ENCODE measurements at places on chromosomes 2 and 18.

DNA sequence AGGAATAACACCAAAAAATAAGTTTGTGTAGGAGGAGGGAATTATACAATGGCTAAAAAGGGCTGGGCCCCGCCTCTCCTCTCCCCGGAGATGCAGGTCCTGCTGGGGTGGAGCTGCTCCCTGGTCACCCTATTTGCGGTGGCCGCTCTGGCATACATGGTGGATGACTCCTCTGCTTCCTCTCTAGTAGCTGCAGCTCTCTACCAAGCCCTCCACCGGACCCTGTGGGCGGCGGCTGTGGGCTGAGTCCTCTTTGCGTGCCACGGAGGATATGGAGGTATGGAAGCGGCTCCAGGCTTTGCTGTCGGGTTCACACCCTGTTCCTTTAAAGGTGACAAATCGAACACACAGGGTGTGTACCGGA lies 77.1 kb upstream of the SEC11C start:
- DNase-seq, result no peak

DNA sequence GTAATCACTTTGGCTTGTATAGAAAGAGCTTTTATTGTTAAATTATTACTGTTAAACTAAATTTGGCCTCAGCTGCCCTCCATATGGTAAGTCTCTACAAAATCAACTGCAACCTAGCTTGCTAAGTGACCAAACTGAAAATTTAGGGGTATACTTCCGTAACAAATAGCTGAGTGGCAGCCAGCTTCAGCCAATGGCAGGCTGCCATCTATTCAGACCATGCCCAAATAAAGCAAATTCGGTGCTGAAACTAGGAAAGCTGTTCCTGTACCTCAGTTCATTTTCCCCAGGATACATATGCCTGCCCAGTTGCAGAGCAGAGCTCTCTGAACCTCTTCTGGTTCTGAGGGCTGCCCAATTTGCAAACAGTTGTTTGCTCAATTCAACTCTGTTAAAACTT lies 94.8 kb downstream of the EML6 start:
- DNase-seq, result no peak

- DNase-seq, result no peak
Measured at GRCh38 chr2:113230531-113230930, 48.2 kb downstream of the PAX8 start.

GRCh38 chr2:205868773-205869333 lies 186.6 kb downstream of the NRP2 start:
- peak; percentile 24 for DNase-seq

- DNase-seq, result no peak
Measured at GRCh38 chr2:58039170-58039611, 7.4 kb upstream of the VRK2 start.

DNA sequence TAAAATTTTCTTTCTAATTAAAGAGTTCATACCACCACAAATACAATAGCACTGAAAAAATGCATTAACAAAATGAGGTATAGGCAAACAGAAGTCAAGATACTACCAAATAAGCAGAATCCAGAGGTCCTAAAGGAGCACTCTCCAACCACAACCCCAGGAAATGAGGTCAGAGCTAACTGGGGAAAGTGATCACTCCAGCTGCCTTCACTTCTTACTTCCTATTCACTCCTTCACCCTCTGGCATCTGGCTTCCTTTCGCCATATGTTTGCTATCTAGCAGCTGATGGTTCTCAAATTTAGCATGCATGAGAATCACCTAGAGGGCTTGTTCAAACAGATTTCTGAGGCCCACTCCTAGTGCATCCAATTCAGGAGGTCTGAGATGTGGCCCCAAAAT lies 212.6 kb upstream of the ACVR2A start:
- DNase-seq, result no peak

GRCh38 chr2:12183032-12183645 lies 436.7 kb downstream of the LPIN1 start:
- DNase-seq, result no peak

DNA sequence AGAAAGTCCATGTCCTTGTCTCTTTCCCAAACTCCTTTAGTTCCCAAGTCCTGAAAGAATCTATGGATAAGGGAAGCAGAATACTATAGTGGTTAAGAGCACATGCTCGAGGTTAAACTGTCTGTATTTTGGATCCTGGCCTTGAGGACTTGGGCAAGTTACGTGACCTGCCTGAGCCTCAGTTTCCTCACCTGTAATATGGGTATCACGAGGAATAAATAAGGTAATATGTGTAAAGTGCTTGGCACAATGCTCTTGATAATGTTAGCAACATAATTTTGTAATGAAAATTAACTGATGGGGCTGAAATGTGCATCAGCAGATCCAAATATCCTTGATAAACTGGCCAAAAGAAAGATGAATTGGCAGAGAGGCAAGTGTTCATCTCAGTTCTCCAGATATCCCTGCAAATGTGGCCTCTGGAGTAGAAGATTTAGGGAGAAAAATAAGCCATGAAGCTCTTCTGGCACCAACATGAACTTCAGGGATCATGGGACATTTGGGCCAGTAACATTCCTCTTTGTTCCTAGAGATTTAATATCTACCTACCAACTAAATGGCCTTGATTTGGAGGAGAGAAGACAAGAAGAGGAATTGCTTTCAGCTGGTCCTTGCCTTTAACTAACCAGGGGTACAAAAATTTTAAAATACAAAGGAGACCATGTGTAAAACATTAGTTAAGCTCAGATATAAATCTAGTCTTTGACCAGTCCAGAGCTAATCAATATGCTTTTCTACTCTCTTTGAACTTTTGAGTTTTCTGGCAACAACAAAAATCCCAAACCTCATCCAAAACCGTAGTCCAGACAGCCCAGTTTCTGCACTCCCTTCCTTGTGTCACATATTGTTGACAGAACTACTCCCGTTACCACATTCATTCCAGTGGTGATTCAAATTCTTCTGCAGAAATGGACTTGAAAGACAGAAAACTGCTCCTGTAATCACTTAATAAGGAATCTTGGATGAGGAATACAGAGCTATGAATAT lies 52.7 kb upstream of the EML4 start:
- DNase-seq, result no peak

GRCh38 chr2:71253476-71253875 lies 26.6 kb upstream of the PAIP2B start:
- DNase-seq, result no peak

DNA sequence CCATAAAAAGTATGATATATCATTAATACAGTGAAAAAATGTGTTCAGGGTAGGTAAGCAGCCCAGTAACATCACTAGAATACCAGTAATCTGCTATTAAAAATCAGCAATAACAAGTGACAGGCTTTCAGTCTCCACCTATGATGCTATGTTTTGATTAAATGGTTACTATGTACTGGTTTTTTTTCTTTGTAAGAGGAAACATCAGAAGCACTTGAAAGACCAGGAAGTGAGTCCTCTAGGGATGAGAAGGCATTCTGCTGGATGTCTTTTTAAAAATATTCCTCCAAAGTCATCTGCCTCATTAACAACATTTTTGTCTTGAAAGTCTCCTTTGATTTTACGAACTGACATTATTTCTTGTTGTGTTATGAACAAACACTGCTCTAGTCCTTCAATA lies 136.0 kb upstream of the FAM98A start:
- no peak for DNase-seq

DNA sequence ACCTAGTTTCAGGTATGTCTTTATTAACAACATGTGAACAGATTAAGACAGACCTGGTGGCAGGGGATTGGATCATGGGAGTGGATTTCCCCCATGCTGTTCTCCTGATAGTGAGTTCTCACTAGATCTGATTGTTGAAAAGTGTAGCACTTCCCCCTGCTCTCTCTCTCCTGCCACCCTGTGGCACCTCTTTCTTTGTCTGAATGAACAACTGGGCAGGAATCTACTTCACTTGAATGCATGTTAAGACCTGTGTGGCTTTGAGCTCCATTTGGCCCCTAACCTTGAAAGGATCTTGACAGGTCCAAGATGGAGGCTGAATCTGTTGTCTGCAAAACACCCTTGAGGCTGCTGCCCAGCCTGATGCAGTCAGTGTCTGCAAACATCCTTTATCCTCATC lies 194.4 kb downstream of the RNF144A start:
- no peak for DNase-seq

GRCh38 chr2:189372688-189373257 lies 68.5 kb upstream of the WDR75 start:
- no peak for DNase-seq

DNA sequence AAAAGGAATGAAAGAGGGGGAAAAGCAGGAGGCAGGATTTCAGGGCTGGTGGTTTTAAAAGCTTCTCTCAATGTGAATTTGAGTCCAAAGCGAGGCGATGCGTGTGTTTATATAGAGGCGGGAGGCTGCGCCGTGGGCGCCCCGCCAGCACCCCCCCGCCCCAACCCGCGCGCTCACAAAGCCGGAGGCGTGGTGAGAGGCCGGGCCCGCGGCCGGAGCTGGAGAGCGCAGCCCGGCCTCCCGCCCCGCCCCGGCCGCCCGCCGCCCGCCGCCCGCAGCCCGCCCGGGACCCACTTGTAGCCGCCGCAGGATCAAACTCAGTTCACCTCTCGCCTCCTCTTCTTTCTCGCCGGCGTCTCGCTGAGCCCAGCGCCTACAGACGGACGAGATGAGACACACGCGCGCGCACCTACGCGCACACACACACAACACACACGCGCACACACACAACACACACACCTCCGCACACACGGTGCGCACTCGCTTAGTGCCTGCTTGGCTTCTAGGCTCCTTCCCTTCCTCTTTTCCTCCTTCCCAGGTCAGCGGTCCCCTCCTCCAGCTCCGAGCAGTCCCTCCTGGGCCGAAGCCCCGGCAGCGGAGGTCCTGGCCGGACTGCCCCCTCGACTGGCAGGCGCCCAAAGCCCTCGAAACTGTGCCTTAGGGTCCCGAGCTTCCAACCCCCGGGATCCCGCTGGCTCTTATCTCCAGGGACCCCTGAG lies 1.3 kb upstream of the CYP26B1 start:
- DNase-seq, result no peak

DNA sequence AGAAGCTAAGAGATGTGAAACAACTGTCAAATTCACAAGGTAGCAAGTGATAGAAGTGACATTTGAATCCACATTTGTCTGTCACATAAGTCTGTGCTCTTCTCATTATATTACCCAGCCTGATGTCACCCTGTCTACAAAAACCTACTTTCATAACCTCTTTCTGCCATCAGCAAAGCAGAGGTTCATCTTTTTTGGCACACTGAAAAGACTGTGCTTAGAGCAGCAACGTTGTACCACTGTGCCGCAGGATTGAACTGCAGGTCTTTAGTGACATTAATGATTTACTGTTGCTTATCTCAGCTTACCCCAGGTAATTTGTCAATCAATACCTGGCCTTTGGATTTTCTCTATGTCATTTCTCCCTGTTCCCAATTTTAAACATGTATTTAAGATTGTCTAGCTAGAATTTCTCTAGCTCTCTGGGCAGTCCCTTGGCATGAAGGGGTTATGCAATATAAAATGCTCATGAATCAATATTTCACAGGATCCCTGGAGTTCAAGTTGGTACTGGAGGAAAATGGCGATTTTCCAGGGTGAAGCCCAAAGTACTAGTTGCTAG lies 31.4 kb upstream of the TDRD15 start:
- DNase-seq, result no peak

DNA sequence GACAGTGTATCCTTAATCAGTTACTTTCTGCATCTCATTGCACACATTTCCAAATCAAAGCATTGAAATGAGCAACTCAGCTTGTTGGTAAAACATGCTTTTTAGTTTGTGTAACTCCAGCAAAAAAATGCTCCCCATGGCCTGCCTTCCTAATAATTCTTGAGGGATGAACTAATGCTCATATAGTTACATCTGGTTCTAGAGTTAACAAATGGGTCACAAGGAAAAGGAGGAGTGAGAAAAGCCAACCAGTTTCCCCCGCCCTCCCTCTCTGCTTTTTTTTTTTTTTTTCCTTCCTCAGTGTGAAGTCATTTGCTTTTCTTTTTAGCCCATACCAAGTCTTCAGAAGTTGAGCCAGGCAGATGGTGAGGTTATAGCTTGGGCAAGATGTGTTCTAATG lies 231.7 kb downstream of the MTX2 start:
- no peak for DNase-seq

GRCh38 chr2:143550500-143550899 lies 421.3 kb downstream of the ARHGAP15 start:
- DNase-seq, result no peak

DNA sequence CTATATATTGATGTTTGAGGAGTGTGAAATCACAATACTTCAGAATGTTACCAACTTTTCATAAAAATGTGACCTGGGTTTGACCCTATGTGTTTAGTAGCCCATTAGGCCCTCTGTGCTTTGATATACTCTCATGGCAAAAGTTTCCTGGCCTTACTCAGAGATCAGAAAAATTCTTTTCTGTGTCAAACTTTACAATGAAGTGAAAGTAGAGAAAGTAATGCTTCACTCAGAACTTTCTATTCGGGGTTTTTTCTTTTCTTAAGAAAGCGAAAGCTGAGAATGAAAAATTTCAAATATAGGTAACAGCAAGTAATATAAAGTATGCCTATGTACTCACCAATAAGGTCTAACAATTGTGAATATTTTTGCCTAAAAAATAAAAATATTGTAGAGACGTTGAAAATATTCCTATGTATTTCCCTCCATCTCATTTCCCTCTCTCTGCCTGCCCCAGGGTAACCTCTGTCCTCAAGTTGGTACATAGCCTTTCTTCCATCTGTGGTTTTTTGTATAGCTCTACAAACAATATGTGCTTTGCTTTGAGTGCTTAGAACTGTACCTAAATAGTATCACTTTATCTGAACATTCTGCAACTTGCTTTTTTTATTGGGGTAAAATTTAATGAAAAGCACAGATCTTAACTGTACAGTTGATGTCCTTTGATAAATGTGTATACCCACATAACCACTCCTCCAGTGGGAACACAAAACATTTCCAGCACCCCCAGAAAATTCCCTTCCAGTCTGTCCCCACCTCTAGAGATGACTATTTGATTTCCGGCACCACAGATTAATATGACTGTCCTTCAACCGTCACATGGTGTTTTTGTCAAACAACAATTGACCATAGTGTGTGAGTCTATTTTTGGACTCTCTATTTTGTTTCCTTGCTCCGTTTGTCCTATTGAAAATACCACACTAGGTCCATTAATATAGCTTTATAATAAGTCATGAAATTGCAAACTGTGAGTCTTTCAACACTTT lies 10.3 kb upstream of the ACKR3 start:
- DNase-seq, result no peak

DNA sequence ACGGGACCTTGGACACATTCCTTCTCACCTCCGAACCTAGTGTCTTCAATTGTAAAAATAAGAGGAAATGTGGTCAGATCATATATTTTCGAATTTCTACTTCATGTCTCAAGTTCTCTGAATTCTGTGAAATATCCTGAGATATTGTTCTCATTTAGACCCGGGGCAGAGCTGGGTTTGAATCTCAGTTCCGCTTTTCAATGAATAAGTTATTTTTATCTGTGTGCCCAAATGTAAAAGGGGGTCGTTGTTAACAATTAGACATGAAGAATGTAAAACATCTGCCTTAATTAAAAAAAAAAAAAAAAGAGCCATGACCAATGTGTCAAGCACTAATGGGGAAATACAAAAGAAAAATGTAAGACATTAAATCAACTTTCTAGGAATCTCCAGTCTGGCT lies 48.9 kb upstream of the BCL11A start:
- DNase-seq, result no peak
